AG09319 (cell line): ENCODE measurements at places on chromosomes 13 and 19.
A peak's percentile ranks its signal among the peaks of the same experiment; 100 is the strongest.

DNA sequence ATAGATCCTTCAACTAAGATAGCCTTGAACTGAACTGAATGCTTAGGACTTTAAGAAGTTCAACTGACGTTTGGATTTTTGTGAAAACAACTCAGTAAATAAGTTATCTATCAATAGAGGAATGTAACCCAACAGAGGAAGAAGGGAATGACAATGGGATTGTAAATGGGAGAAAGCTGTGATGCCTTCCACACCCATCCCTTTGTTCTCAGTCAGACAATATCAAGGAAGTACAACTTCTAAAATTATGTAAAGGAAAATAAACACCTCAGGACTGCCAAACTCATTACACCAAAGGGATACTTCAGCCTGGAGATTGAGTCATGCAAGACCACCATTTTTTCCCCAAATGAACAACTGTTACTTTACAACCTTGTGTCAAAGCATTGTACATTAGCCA, 21.1 kb downstream of the CEACAM8 start:
- no peak for DNase-seq

DNA sequence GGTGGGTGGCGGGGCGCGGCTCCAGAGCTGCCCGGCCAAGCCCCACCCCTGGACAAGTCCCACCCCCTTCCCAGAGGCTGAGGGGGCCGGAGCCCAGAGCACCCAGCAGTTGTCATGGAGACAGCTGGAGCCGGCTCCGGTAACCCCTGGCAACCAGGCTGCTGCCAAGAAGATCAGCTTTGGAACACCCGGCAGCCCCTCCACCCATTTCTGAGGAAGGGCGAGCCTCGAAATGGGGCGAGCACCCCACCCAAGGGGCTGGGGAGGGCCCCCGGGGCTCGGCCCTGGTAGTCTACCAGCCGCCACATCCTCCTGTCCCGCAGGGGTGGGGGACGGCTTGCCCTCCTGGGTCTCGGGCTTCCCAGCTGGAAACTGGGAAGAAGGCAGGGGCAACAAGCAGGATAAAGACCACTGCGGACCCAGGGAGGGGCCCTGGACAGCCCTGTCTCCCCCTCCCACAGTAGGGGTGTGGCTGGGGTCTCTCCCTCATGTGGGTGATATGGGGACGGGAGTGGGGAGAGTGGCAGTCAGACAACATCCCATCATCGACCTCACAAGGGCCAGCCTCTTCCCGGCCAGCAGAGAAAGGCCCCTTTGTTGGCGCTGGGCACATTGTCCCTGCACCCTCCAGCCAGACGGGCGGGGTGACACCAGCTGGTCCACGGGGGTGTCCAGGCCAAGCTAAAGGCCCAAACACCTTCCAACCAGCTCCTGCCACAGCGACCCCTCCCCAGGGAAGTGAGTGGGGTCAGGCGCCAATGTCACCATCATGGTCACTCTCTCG, 1.5 kb downstream of the CERS1 start:
- DNase-seq = no peak

- no peak for DNase-seq
These were observed 19.0 kb downstream of the EPS8L1 start for GRCh38 chr19:55094456-55095259.

GRCh38 chr19:45885556-45886426, at the start of gene IRF2BP1:
Gene IRF2BP1 (minus strand): TSS chr19:45886141. CDS start chr19:45885774, 367 bp downstream.
- peak; percentile 72 for DNase-seq

GRCh38 chr13:75324413-75324940, 157.5 kb downstream of the TBC1D4 start:
- DNase-seq = no peak

DNA sequence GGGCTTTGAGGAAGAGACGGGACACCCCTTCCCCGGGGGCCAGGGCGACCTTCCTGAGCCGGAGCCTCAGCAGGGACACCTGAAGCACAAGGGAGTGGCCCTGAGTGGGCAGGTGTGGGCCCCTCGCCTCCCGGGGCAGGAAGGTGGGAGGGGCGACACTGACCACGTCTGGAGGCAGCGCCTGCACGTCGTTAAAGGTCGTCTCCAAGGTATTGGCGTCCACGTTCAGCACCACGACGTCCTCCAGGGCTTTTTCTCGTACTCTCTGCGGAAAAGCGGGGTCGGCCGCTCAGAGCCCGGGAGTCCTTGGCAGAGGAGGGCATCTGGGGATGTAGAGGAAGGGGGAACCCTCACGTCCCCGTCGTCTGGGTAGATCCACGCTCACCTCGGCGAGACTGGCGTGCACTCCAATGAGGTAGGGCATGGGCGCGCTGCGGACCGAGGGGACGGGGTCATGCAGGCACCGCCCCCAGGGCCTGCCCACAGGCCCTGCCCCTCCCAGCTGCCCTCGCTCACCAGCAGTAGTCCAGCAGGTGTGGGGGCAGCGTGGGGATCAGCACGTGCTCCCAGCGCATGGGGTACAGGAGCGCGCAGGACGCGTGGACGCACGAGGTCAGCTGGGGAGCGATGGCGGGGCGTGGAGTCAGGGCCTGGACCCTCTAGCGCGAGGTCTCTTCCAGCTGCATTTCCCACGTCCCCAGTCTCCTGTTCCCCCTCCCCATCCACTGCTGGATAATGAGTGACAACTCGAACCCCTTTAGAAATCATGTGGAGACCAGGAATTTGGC, 6.1 kb downstream of the DENND1C start:
- DNase-seq = no peak
